ENCODE measurements at places on chromosomes 2 and 18.

- DNase-seq = no peak
These were observed 34.0 kb upstream of the STRN start for GRCh38 chr2:37000318-37000717.

- no peak for DNase-seq
These were observed 80.2 kb downstream of the EFEMP1 start for GRCh38 chr2:55843096-55843993.

- peak; percentile 95 for DNase-seq
These were observed 25.6 kb downstream of the DNMT3A start for GRCh38 chr2:25316101-25316500.

GRCh38 chr2:158598862-158599517, 142.2 kb downstream of the PKP4 start:
- no peak for DNase-seq

DNA sequence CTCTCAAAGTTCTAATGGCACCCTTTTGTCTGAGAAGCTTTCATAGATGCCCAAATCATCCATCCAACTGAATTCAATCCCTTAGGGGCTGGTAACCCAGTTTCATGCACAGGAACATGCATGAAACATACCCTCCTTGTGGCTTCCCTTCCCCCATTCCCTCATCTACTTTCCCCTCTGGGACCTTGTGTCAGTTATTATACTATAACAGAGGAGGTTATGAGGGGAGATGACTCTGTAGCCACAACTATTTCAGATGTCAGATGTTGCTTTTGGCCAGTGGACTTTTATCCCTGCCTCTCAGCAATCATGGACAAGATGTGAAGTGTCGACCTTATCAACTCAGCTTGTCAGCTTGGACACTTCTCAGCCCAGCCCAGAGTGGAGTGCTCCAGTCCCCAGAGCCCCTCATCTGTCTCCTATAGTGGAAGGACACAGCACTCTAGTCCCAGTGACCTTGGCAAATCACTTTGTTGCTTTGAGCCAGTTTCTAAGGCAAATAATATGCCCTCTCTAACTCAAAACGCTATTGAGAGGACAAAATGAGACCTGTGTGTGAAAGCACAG, 8.4 kb downstream of the DHRS9 start:
- DNase-seq = no peak

DNA sequence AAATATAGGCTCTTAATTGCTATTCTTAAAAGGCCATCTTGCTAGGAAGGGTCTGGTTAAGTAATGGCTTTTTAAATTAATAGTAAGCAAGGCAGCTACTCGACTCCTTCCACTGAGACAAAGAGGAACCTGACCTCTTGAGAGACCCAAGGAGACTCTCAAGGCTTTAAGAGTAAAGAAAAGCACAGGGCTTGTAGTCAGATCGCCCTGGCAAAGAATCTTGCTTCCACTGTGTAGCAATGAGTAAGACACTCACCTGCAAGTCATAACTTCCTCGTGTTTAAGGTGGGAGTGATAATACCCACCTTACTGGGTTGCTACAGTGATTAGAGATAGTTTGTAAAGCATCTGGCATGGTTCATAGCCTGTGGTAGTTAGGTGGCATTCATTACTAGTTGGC, 274.5 kb downstream of the TSN start:
- DNase-seq = no peak

DNA sequence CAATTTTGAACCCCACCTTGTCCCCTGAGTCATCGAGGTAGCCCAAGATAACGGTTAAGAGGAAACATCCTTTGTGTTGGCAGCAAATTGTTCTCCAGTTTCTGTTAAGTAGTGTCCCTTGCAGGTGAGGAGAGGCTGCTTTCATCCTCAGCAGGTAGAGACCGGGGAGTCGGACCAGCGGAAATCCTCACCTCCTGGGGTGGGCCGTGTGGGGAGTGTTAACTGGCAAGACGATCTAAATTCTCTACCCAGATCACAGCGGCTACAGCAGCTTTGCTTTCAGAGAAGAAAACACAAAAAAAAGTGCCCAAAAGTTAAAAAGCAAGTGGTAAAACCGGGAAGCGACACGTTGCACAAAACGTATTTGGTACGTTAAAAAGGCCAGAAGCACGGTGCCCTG, 63.2 kb downstream of the ADI1 start:
- no peak for DNase-seq

DNA sequence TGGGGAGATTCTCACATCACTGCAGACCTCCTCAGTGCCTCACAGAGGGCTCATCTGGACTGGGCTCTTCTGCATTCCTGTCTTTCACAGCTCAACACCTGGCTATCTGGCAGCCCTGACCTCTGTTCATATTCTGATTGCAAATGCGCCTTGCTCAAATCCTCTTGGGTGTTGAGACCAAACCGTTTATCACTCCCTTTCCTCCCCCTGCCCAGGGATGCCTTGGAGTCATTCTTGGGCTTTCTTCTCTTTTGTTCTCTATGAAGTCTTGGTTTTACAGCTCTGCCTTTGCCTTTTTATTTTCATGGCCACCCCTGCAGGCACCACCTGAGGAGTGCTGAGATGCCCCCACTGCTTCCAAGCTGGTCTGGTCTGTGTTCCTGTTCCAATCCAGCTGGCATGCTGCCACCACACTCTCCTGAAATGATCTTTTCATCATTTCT, 26.3 kb downstream of the TUBB6 start:
- no peak for DNase-seq

GRCh38 chr2:232486558-232487384, 863 bp downstream of the ECEL1 start:
- DNase-seq = no peak

GRCh38 chr2:29009711-29010677, 28.9 kb downstream of the TOGARAM2 start:
- no peak for DNase-seq

GRCh38 chr18:73150199-73150598, 282.4 kb upstream of the NETO1 start:
- DNase-seq = no peak

GRCh38 chr2:9653485-9654271, 22.9 kb upstream of the YWHAQ start:
- DNase-seq = no peak

DNA sequence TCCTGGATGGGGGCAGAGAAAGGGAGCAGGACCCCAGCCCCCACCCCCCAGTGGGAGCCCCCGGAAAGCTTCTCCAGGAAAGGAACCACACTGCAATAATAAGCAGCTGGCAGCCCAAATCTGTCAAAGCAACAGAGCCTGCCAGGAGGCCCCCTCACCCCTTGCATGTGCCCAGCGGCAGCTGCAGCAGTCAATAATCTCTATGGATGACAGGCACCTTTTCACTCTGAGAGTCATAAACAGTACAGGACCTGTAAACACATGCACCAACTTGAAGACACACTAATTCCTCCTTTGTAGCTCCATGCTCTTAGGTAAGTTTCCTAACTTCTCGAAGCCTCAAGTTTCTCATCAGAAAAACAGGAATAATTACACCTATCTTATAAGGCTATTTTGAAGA, 26.2 kb upstream of the KDM3A start:
- DNase-seq = no peak

DNA sequence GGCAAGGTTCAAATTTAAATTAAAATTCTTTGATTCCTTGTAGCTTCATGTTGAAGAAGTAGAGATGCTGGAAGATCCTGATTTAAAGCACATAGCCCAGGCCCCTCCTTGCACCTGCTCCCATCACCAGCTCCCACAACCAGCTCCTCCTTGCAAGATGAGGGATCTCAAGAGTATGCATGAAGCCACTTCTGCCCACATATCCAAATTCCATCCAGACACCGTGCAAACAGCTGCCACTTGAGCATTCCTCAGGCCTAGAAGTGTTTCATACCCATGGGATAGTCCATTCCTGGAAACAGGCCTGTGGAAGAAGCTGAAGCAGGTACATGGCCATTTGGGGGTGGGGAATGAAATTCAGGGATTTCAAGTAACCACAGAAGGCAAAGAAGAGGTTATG, 32.4 kb upstream of the ITPRID2 start:
- no peak for DNase-seq

- DNase-seq = no peak
These were observed 28.2 kb downstream of the KCNG2 start for GRCh38 chr18:79825913-79826312.

DNA sequence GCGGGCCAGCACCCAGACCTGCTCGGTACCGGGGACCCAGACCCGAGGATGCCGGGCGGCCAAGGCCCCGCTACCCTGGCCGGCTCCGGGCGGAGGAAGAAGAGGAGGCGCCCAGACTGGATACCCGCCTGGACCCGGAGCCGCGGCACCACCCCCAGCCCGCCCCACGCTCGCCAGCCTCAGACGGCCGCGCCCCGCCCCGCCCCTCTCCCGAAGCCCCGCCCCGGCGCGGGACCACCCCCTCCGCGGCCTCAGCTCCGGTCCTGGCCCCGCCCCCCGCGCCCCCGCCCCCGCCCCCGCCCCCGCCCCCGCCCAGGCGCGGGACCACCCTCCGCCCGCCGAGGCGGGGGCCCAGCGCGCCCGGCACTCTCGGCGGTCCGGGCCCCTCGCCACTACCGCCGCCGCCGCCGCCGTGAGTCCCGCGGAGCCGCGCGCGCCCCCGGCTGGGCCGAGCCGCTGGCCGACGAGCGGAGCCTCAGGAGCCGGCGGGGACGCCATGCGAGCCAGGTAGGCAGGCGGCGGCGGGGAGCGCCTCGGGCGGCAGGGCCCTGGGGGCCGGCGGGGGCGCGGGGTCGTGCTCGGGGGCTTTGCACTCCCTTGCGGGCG, at the start of gene SH3BP4:
TSS of gene SH3BP4 (plus strand) at position 354 of the 606 bp plus-strand sequence. CDS start 82,986 bp downstream, outside the sequence.
- no peak for DNase-seq

GRCh38 chr18:40984856-40985255, 970.2 kb upstream of the PIK3C3 start:
- no peak for DNase-seq

GRCh38 chr2:18833941-18834340, 244.6 kb upstream of the NT5C1B start:
- no peak for DNase-seq

DNA sequence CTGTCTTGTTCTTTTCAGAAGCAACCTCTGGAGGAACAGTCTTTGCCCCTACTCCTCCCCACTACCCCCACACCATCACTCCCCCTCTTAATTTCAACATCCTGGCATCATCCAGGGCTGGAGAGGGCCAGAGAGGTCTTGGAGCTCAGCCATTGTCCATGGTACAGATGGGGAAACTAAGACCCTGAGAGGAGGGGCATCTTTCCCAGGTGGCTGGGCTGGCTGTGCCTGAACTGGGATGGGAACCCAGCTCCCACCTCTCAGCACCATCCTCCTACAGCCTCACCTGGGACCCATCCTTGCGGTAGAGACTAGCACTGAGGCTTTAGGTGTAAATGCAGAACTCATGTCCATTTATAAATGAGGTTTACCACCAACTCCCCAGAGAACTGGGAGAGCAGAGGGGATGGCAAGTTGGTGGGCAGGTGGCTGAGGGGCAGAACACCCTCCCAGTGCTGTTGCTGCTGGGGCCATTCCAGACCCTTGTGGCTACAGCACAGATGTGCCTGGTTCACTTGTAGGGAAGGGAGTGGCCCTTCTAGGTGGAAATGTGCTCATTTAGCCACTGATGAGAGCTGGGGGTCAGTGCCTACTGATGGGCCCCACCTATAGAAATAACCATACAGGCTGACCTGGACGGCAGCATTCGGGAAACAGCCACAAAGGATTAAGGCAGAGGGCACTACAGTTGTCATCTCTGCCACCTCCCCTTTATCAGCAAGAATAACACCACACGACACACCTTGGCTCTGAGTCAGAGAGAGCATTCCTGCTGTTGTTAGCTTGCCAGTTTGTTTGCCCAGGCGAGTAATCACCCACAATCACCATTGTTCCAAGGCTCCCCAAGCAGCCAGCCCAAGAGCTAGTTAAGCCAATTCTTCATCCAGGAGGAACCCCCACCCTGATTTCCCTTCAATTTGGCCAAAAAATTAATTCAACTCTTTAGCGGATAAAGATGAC, 2.1 kb downstream of the MLPH start:
- DNase-seq = no peak

- no peak for DNase-seq
These were observed 16.5 kb upstream of the PSD4 start for GRCh38 chr2:113157118-113157896.

DNA sequence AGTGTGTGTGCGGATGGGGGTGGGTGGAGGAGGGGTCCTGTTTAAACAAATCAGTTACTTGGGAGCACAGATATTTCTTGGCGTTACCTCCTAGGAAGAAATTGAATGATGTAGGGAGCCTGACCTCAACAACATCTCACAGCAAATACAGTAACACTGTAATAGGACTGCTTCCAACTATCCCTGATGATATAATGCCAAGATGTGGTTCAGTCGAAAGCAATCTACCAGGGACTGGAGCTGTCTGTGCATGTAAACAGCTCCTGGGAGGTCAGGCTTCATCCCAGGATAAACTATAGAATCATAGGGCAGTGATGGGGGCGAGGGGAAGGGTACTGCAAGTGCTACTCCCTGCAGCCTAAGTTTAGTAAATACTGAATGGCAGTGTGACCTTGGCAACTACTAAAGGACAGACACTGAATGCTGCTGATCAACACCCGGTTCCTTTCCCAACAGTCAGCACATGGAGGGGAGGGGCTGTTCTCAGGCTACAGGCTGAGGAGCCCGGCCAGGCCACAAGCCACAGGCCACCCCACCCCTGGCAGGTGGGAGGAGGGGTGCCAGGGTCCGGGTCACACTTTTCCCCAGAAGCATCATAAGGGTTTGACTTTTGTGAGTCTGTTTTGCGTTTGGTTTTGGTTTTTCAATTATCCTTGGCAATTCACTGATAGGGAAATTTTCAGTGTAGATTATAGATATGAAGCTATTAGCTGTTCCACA, 85.3 kb upstream of the ZNF397 start:
- DNase-seq = no peak

DNA sequence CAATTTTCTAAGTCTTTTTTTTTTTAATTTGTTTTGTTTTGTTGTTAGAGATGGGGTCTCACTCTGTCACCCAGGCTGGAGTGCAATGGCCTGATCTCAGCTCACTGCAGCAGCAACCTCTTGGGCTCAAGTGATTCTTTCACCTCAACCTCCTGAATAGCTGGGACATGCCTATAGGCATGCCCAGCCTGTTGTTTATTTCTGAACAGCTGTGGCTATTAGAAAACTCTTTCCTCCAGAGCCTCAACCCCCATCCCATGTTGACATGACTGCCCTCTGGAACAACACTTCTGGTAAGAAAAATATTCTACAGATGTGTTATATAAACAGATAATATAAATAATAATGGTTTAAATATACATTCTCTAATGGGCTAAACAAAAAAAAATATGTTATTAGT, 44.4 kb upstream of the TWSG1 start:
- no peak for DNase-seq

GRCh38 chr2:159091381-159091780, 122.9 kb downstream of the TANC1 start:
- DNase-seq = no peak

DNA sequence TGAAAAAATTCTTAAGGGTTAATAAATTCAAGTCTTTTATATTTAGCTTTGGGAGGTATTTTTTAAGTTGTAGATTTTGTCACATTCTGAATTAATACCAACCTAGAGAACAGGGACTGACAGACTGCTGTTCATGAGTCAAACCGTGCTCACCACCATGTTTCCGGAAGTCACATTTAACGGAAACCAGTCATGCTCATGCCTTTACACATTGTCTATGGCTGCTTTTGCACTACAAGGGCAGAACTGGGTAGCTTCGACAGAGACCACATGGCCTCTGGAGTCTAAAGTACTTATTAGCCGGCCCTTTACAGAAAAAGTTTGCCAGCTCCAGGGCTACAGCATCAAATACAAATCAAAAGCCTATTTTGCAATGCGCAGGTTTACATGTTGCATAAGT, 33.3 kb downstream of the LONRF2 start:
- DNase-seq = peak; percentile 7

- no peak for DNase-seq
These were observed 64.9 kb downstream of the DNMT3A start for GRCh38 chr2:25276569-25277465.

All from AML-193 (cell line).